Spleen (tissue), 13 donors: ENCODE measurements at places on chromosomes 3 and 15. TPM values are rescaled to one million over a fixed set of nuclear protein-coding genes. Genes with fewer than 3 reads are reported as not detected.
A peak's percentile ranks its signal among the peaks of the same experiment; 100 is the strongest.

DNA sequence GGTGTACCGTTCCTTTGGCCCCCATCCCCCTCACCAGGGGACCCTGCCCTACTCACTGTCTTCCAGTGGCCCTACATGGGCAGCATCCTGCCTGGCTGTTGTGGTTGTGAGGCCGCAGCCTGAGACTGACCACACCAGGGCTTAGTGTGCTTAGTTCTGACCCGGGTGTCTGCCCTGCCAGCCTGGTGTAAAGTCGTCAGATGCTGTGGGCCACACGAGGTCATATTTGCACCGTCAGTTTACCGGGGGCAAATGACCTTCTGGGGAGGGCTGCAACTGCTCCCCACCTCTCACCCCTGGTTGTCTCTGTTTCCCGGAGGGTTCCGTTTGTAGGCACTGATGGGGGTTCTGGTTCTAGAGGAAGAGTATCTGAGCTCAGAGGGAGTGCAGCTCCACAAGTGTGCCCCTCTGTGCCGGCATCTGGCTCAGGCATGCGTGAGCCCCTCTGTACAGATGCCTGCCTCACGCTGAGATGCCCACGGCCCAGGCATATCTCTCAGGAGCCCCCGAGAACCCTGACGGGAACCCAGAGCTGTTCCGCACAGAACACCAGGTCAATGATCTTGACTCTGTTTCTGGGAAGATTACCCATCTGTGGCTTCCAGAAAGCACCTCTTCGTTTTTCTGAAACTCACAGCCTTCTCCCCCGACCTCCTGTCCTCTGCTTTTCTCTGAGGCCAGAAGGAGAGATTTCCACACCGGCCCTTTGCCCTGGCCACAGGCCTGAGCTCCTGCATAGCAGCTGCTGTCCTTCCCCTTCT is 19.2 kb downstream of the KLF13 start:
- peaks cover 96% of the 10 kb centered on the region for H3K4me1 ChIP-seq
- H3K36me3 ChIP-seq, result no peaks in the 10 kb centered on the region
- no peaks in the 10 kb centered on the region for H3K27me3 ChIP-seq
- H3K4me3 ChIP-seq, result peak overlapping the region; percentile 66

- H3K27ac ChIP-seq, result no peak overlapping the region
- no peaks in the 10 kb centered on the region for H3K36me3 ChIP-seq
- H3K27me3 ChIP-seq, result no peaks in the 10 kb centered on the region
- no peak for DNase-seq
- no peak overlapping the region for H3K4me3 ChIP-seq
Observed at GRCh38 chr15:69107025-69107620, 53.3 kb upstream of the GLCE start.

DNA sequence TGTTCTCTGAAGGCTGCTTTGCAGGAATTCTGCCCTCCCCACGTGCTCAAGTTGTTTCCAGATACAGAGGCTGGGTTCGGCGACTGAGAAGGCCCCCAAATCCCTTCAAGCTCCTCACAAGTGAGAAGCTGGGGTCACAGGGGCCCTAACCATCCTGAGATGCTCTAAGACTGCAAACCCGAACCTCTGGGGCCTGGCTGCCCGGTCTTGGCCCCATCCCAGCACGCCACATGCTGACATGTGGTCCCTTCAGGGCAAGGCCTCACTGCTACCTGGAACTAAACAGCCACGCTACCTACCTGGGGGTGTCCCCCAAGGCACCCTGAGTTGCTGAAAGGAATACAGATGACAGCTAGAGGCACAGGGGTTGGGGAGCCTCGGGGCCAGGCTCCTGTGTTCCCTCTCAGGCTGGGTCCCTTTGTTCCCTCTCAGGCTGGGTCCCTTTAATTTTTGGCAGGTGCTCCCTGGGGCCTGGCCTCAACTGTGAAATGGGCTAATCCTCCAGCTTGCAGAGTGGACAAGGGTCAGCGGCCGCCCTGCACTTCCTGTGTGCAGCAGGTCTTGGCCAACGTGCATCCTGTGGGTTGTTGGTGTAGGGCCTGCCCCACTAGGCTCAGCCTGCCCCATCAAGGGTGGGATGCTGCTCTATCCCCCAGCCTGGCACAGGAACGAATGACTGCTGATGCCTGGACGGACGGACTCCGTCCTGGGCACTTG is 32.5 kb downstream of the KLHL25 start:
- peaks cover 5% of the 10 kb centered on the region for H3K36me3 ChIP-seq
- no peak overlapping the region for H3K27ac ChIP-seq
- no peaks in the 10 kb centered on the region for H3K27me3 ChIP-seq
- H3K4me1 ChIP-seq, result no peaks in the 10 kb centered on the region

- peak overlapping the region; percentile 72 for H3K27ac ChIP-seq
- no peaks in the 10 kb centered on the region for H3K36me3 ChIP-seq
- peak overlapping the region; percentile 80 for H3K4me3 ChIP-seq
- DNase-seq, result no peak
- H3K27me3 ChIP-seq, result no peaks in the 10 kb centered on the region
Observed at GRCh38 chr3:38347421-38348200, 1.0 kb downstream of the XYLB start.

GRCh38 chr3:3927965-3928364 is 128.7 kb downstream of the LRRN1 start:
- no peak overlapping the region for H3K4me3 ChIP-seq
- no peaks in the 10 kb centered on the region for H3K27me3 ChIP-seq
- no peaks in the 10 kb centered on the region for H3K4me1 ChIP-seq
- no peak for DNase-seq

DNA sequence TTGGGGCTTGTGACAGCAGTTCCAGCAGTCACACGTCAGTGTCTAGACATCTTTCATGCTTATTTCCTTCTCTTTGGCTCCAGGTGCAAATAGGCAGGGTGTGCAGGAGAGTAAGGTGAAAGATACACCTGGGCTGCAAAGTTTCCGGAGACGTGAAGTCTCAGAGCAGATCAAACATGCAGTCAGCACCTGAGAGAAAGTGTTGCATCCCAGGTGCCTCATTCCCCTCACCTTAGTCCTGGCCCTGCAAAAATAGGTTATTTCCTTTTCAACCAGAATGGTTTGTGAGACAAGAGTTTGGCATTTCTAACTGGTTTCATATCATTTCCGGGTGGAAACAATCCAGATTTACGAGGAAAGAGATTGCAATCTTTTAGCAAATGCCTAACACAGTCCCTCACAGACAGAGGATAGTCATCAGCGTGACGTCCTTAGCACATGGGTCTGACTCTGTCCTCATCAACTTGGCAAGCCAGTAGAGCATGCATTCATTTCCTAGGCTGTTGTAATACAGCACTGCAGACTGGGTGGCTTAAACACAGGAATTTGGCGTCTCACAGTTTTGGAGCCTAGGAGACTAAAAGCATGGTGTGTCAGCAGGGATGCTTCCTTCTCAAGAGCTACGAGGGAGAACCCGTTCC is 58.2 kb upstream of the ARRDC4 start:
- no peaks in the 10 kb centered on the region for H3K36me3 ChIP-seq
- DNase-seq, result no peak
- H3K27me3 ChIP-seq, result peaks cover 31% of the 10 kb centered on the region
- no peak overlapping the region for H3K4me3 ChIP-seq
- H3K4me1 ChIP-seq, result peaks cover 6% of the 10 kb centered on the region

DNA sequence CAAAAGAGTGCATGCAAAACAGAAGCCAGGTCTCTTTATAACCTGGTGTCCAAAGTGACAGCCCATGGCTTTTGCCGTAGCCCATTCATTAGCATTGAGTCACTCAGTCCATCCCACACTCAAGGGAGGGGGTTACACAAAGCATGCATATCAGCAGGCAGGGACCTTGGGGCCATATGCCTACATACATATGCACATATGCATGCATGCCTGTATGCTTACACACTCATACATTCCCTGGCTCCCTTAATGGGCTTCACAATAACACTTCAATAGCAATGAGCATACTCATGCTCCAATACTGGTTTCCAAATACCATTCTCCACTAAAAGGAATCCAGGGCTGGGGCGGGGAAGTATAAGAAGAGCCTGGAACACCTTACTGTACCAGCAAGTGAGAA is 22.0 kb downstream of the TRPM1 start:
- H3K36me3 ChIP-seq, result no peaks in the 10 kb centered on the region
- no peaks in the 10 kb centered on the region for H3K27me3 ChIP-seq
- H3K4me3 ChIP-seq, result no peak overlapping the region
- peaks cover 36% of the 10 kb centered on the region for H3K4me1 ChIP-seq
- no peak overlapping the region for H3K27ac ChIP-seq

GRCh38 chr15:37931868-37932267 is 2.6 kb upstream of the TMCO5A start:
- H3K27ac ChIP-seq, result no peak overlapping the region
- no peaks in the 10 kb centered on the region for H3K36me3 ChIP-seq
- no peaks in the 10 kb centered on the region for H3K4me1 ChIP-seq
- no peak for DNase-seq

DNA sequence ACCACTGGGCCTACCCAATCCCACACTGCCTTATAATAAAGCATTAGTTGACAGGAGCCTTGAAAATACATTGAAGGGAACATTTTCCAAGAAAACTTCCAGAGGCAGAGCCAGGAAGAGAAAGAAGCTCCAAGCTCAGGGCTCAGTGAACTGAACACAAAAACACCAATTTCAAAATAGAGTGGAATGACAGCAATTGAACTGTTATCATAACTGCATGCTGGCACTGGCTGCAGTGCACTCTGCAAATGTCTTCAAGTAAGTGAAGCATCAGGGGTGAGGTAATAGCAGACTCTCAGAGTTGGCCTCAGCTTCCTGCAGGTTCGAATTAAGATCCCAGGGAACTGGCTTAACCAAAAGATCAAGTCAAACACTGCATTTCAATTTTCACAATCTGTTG is 388.0 kb upstream of the WNT5A start:
- H3K27ac ChIP-seq, result no peak overlapping the region
- H3K36me3 ChIP-seq, result no peaks in the 10 kb centered on the region
- no peak overlapping the region for H3K4me3 ChIP-seq
- DNase-seq, result no peak
- H3K27me3 ChIP-seq, result no peaks in the 10 kb centered on the region

GRCh38 chr3:77370413-77370812 is 330.5 kb downstream of the ROBO2 start:
- H3K4me3 ChIP-seq, result no peak overlapping the region
- no peak for DNase-seq
- H3K27ac ChIP-seq, result no peak overlapping the region

GRCh38 chr3:20563985-20564384 is 378.0 kb upstream of the SGO1 start:
- no peaks in the 10 kb centered on the region for H3K4me1 ChIP-seq
- no peak overlapping the region for H3K27ac ChIP-seq
- no peak for DNase-seq
- no peaks in the 10 kb centered on the region for H3K27me3 ChIP-seq

DNA sequence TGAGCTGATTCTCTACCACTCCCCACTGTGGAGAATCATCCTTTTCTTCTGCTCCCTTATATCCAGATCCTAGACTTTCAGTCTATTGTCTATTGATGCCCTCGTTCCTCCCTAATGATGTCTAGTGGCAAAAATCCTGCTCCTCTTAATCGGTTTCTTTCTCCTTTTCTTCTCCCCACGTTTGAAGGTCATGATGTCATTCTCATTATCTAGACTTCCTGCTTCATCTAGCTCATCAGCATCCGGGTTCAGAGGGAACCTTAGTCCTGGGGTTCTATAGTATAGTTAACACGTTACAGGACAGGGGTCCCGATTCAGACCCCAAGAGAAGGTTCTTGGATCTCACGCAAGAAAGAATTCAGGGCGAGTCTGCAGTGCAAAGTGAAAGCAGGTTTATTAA is 14.9 kb upstream of the ALDH1A2 start:
- H3K27me3 ChIP-seq, result no peaks in the 10 kb centered on the region
- H3K36me3 ChIP-seq, result no peaks in the 10 kb centered on the region
- no peak for DNase-seq
- H3K27ac ChIP-seq, result no peak overlapping the region
- H3K4me3 ChIP-seq, result no peak overlapping the region

GRCh38 chr3:111636366-111636885 is 41.3 kb upstream of the ZBED2 start:
- no peak overlapping the region for H3K4me3 ChIP-seq
- no peak for DNase-seq
- no peaks in the 10 kb centered on the region for H3K4me1 ChIP-seq

GRCh38 chr15:46386356-46386755 is 751.5 kb downstream of the SQOR start:
- no peak overlapping the region for H3K4me3 ChIP-seq
- H3K36me3 ChIP-seq, result no peaks in the 10 kb centered on the region
- no peak overlapping the region for H3K27ac ChIP-seq

GRCh38 chr3:25463836-25464418 is 35.9 kb downstream of the RARB start:
- DNase-seq, result no peak
- no peaks in the 10 kb centered on the region for H3K36me3 ChIP-seq
- H3K27ac ChIP-seq, result no peak overlapping the region
- H3K4me1 ChIP-seq, result peaks cover 11% of the 10 kb centered on the region
- no peak overlapping the region for H3K4me3 ChIP-seq

DNA sequence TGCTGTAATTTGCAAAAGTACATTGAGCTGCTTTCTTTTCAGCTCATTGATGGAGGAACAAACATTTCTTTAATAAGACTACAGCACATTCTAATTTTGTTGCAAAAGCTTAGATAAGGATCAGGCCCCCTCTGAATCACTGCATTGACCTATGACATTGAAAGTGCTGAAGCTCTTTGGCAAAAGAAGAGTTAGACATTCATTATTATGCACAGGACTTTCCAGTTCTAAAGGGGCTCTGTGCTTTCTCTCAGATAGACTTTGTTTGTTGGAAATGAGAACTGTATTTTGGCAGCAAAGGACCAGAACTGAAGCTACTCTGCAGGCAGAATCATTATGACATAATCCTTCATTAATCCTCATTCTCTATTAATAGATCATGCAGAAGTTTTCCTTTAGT is 252.9 kb upstream of the SOX2 start:
- no peaks in the 10 kb centered on the region for H3K36me3 ChIP-seq
- no peak for DNase-seq
- no peaks in the 10 kb centered on the region for H3K4me1 ChIP-seq
- H3K27me3 ChIP-seq, result no peaks in the 10 kb centered on the region
- no peak overlapping the region for H3K4me3 ChIP-seq

DNA sequence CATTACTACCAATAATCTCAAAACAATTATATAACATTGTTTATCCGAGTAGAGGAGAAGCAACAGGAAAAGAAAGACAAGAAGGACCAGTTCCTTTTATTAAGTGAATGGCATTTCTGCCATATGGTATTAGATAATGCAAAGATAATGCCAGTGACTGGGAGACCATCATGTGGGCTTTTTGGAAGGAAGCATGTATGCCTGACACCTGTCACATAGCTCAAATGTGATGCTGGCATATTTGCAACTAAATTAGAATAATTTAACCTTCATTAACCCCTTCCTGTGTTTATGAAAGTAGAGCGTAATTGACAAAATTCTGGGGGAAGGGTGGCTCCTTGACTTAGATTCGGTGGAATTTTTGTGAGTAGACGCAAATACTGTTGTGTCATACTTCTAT is 733.0 kb downstream of the TUSC7 start:
- no peaks in the 10 kb centered on the region for H3K27me3 ChIP-seq
- no peak overlapping the region for H3K27ac ChIP-seq
- H3K4me1 ChIP-seq, result no peaks in the 10 kb centered on the region
- DNase-seq, result no peak
- no peak overlapping the region for H3K4me3 ChIP-seq

The SIDT1 gene
- polyA plus RNA-seq, result 12.8 TPM

The ALPK3 gene
- 0.29 TPM for polyA plus RNA-seq

The ATP13A5 gene
- polyA plus RNA-seq, result not detected

The AGBL1 gene
- polyA plus RNA-seq, result not detected
